ENCODE measurements at places on chromosomes 11 and 22.

DNA sequence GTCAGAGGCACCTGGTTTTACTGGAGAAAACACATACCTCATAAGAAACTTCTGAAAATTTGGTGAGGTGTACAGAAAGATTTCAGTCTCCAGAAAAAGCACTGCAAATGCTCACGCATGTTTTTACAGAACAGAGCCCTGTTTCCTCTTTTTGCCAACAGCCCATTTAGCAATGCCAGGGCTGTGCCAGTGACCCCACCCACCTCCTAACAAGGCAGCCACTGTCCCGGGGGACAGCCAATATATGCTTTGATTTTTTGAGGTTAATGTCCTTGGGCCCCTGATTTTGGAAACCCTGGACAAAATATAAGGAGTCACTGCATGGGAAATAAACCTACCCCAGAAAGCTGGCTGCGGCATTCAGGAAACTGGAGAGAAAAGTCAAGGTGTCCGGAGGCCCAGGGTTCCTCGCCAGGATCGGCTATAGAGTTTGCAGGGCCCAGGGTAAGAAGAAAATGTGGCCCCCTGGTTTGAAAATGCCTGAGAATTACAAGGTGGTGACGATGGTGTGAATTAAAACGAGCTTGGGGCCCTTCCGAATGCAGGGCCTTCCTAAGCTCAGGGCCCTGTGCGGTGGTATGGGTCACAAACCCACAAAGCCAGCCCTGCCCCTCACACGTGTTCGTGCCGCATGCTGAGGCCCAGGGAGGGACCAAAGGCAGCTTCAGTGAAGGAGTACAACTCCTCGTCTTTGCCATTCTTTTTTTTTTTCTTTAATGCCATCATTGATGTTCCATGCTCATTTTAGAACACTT, 71.1 kb upstream of the WNT7B start:
- DNase-seq, result no peak

DNA sequence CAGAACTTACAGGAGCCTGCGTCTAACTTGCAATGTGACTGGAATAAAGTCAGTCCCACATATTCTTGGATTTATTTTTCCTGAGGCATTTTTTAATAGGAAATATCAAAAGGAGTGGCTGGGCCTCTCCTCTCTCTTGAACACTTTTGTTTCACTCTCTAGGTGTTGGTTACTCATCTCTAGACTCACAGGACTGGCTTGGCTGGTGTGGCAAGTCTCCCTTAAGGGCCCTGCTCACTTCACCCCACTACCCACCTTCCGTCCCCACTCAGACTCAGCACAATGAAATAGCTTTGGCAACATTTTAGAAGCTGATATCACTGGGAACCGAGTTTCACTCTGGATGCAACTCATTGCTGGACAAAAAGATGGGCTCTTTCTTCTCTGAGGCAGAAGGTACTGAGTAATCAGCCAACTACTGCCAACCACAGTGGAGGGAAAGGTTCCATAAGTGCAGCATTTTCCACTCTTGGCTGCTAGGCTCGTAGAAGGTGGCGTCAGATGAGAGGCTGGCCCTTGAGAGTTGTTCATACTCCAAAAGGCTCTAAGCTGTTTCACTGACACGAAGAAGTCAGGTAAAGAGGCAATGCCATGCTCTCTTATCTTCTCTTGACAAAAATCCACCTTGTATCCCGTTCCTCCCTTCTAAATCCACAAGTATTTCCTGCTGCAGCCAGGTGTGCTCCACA, 390.6 kb downstream of the SOX6 start:
- DNase-seq, result no peak

DNA sequence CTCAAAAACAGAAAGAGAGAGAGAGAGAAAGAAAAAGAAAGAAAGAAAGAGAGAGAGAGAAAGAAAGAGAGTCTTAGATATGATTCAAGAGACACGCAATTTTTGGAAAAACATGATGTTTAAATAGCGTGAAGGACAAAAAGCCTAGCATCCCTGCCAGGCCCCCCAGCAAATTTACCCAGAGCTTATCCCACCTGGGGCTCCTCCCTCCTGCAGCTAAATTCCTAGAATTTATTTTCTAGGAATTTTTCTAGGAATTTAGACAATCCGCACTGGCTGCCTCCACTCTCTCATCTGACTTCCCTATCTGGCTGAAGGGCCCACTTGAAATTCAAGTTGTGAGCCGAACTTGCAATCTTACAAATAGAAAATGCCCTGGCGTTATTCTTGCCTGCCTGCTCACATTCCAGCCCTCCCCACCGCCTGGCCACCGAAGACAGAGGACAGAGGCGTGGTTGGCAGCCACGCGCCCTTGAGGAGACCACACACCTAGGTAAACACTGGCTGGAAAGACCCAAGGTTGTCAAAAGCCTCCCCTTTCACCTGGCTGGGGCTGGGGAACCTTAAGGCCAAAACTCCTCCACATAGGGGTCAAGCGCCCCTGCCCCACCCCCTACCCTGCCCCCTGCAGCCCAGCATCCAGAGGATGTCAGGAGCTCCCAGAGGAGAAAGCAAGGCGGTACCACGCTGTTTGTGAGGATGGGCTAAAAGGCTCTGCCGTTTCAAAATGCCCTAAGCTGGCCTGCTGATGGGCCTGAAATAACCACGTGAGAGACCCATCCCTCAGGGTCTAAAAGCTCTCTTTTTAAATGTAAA, 42.2 kb downstream of the AHNAK start:
- DNase-seq, result no peak

GRCh38 chr11:1927848-1928469, 8.5 kb downstream of the TNNT3 start:
- no peak for DNase-seq

GRCh38 chr11:111359223-111360149, 19.6 kb downstream of the POU2AF1 start:
- DNase-seq, result no peak

DNA sequence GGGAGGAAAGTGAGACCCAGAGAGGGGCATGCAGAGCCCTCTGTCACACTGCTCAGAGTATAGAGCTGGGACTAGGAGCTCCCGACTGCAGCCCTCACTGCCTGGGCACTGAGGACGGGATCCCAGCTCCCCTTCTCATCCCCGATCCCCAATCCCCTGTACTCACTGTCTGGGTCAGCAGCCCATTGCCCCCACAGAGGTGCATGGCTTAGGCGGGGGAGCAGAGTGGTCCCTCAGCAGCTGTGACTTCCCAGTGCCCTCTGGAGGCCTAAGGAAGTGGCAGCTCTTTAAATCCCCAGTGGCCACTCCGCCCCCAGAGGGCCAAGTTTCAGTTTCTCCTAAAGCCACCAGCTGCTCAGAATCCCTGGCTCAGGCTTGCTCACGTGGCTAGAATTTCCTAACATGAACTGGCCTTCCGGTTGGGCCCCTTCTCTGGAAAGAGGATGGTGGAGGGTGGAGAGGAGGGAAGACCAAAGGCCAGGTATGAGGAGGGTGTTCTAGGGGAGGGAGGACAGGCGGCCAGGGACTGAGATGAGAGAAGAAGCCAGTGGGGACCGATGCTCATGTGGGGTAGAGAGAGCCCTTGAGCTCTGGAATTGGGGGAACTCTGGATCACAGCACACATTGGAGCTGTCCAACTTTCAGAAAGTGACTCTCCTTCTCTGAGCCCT, at the start of gene BATF2:
BATF2 (minus strand) TSS at position 262 of the 671 bp plus-strand sequence; CDS start at position 205, 57 bp downstream.
- DNase-seq, result no peak

GRCh38 chr11:5369789-5370188, 13.8 kb upstream of the OR51M1 start:
- DNase-seq, result no peak

GRCh38 chr11:120649316-120649715, 137.8 kb downstream of the GRIK4 start:
- DNase-seq, result no peak

- DNase-seq, result no peak
Measured at GRCh38 chr11:112300094-112300786, 39.6 kb upstream of the PLET1 start.

GRCh38 chr22:26897384-26897783, 240.0 kb downstream of the MIAT start:
- DNase-seq, result no peak

- no peak for DNase-seq
Measured at GRCh38 chr11:106249617-106250239, 172.3 kb downstream of the AASDHPPT start.

DNA sequence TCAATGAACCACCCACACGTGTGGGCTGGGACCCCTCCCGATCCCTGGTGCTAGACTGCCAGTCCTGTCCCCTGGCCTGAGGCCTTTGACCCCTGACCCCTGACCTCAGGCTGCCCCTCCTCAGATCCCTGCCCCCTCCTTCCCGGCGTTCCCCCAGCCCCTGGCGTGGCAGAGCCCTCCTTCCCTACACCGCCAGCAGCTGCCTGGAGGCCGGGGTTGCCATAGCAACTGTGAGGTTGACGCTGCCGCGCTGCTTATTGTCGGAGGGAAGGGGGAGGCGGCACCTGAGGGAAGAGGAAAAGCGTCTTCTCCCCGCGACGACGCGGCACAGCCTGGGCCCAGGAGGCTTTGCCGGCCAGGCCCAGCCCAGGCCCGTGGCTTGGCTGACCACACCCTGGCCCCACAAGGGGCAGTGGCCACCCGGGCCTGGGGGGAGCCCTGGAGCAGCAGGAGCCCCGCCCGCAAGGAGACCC, 32.6 kb downstream of the SHANK3 start:
- no peak for DNase-seq

DNA sequence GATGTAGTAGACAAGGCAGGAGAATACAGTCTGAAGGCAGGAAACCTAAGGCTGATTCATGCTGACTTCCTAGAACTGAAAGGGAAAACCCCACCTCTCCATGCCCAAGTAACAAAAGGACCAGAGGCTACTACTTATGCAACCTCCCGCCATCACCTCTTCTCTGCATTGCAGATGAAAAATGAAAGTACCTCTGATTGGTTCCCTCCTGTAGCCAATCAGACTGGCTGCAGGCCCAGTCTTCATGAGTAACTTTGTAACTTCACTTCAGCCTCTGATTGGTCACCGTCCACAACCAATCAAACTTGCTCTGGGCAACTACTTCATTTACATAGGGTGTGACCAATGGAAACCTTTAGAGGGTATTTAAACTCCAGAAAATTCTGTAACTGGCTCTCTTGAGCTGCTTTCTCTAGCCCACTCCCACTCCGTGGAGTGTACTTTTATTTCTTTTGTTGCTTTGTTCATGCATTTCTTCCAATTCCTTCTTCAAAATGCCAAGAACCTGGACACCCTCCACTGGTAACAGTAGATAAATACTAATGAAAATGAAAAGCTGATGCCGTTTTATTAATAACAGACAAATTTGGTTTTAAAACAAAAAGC, 5.2 kb upstream of the MAP6 start:
- DNase-seq, result no peak

GRCh38 chr22:43128928-43129424, 14.2 kb downstream of the MCAT start:
- DNase-seq, result no peak

- DNase-seq, result peak; percentile 34
Measured at GRCh38 chr11:6357222-6357621, 33.1 kb upstream of the SMPD1 start.

DNA sequence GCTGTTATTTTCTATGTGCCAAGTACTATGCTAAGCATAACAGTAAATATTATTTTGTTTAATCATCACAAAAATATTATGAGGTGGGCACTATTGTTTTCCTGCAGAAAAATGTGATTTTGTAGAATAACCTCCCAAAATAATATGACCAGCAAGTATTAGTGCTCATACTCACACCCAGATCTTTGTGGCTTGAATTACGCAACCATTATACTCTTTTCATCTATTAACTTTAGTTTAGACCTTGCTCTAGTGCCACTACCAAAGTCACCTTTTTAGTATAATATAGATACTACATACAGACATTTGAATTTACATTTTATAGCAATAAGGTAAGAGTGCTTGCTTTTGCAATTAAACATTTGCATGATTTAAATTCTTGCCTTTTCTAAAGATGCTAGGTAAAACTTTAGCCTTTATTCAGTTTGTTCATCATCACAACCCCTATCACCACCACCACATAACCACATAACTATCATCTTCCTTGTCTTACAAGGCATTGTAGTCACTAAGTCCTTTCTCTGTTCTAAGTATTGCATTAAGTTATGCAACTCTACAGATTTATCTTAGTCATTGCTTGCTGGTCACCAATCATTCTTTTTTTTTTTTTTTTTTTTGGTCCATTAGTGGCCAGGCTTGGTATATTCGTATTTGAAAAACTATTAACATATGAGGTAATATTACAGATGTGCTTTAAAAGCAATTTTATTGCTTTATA, 68.4 kb downstream of the GAS2 start:
- DNase-seq, result no peak

DNA sequence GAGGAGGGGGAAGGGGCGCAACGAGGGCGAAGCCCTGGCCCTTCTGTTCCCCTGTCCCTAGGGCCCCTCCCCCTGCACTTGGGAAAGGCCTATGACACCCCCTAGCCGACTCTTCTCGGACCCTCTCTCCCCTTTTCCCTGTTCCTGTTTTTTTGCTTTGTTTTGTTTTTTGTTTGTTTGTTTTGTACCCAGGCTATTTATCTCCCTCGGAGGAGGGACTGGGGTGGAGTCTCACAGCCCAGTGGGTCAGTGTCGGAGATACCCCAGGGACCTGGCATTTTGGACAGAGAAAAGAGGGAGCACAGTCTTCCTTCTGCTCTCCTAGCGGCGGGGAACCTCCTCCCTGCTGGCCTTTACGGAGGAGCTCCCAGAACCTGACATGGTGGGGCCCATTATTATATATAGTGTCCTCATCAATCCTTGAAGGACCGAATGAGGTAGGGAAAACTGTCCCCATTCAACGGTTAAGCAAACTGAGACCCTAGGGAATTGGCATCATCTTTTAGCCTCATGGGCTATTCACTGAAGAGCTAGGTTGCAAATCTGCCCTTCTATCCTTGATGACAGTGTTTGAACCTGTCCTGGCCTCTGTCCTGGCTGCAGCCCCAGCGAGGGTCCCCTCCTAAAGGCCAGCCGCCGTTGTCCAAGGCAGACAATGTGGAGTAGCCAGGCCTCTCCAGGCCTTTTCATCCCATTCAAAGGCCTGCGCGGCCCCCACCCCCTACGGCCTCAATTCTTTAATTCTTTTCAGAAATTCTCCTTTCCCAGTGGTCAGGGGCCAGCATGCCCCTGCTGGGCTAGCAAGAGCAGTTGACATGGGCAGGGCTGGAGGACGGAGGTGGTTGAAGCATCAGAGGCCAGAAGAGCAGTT, 911 bp downstream of the EMID1 start:
- DNase-seq, result no peak

DNA sequence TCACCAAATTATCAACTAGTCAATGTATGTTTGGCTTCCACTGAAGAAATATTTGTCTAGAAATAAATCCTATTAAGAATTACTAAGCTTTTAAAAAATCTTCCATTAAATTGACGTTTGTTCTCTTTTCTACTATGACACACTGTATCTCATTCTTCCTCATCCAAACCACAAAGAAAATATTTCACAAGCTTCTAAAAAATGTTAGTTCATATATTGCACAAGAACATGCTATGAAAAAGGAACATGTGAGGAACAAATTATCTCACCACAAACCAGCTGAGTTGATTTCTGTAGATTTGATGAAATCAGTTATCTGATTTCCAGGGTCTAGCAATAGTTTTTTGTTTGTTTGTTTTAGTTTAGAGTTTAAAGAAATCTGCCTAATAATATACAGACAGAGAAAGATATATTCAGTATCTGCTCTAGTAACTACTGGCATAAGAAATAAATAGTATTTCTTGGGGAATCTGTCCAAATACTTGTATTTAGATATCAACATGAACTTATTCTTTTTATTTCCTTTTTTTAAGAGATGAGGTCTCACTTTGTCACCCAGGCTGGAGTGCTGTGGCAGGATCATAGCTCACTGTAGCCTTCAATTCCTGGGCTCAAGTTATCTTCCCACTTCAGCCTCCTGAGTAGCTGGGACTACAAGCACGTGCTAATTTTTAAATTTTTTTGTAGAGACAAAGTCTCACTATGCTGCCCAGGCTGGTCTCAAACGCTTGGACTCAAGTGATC, 161.7 kb downstream of the ATG16L2 start:
- DNase-seq, result no peak

GRCh38 chr11:114115451-114115928, 56.0 kb downstream of the ZBTB16 start:
- no peak for DNase-seq

GRCh38 chr11:44097821-44098220, 2.3 kb downstream of the EXT2 start:
- no peak for DNase-seq
